ENCODE measurements at places on chromosomes 7 and 10.

GRCh38 chr10:69408318-69409175 lies 8.2 kb downstream of the TACR2 start:
- peak; percentile 78 for DNase-seq

- no peak for DNase-seq
These were observed 32.3 kb downstream of the CARD11 start for GRCh38 chr7:3011211-3011852.

GRCh38 chr7:99734987-99735386 lies at the start of gene CYP3A7:
CYP3A7 (minus strand) TSS chr7:99735196; CDS start chr7:99735093, 103 bp downstream.
- no peak for DNase-seq

- DNase-seq, result no peak
These were observed 47.3 kb downstream of the NPVF start for GRCh38 chr7:25180946-25181345.

DNA sequence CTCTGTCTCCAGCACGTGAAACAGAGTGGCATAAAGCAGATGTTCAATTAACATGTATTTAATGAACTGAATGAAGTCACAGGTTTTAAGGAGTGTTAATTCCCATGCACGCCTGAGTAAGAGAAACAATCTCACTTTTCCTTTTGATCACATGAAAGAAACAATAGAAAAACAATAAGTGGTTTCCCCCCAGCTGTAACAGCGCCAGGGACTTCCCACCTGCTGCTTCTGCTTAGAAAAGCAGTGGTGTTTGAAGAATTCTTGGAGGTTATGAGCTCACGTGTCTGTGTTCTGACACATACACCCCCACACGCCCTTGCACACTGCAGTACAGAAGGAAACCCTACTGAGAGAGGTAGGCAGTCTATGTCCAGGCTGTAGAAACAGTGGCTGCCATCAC lies 51.3 kb upstream of the FRMD4A start:
- no peak for DNase-seq

DNA sequence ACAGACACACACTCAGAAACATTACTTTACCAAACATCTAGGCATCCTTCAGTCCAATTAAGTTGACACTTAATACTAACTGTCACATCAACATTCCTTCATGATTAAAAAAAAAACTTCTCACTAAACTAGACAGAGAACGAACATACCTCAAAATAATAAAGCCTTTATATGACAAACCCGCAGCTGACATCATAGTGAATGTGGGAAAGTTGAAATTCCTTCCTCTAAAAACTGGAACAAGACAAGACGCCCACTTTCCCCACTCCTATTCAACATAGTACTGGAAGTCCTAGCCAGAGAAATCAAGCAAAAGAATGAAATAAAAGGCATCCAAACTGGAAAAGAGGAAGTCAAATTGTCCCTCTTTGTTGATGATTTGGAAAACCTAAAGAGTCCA lies 96.9 kb upstream of the PPP1R9A start:
- DNase-seq, result no peak

- peak; percentile 55 for DNase-seq
These were observed 74.8 kb downstream of the ZRANB1 start for GRCh38 chr10:125016611-125017202.

GRCh38 chr7:143227806-143228205 lies 6.0 kb downstream of the TAS2R40 start:
- no peak for DNase-seq

DNA sequence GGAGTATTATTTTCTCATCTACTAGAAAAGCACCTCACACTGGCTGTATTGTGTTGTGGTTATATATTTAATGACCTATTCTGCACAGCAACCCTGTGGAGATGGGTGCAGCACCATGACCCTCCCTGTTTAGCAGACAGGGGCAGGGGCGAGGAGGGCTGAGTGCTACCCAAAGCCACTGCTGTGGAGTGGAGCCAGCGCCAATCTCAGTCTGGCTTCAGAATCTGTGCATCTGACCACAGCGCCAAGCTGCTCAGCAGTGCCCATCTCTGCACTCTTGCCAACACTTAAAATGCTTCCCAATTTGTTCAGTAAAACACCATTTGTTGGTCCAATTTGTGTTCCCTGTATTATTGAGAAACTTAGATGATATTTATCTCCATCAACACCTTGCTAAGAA lies 239.1 kb downstream of the ZMYND11 start:
- no peak for DNase-seq

- DNase-seq, result peak; percentile 22
These were observed 23.4 kb downstream of the ZPBP start for GRCh38 chr7:50069613-50070012.

- peak; percentile 6 for DNase-seq
These were observed 83.5 kb upstream of the CUX1 start for GRCh38 chr7:101733713-101734475.

DNA sequence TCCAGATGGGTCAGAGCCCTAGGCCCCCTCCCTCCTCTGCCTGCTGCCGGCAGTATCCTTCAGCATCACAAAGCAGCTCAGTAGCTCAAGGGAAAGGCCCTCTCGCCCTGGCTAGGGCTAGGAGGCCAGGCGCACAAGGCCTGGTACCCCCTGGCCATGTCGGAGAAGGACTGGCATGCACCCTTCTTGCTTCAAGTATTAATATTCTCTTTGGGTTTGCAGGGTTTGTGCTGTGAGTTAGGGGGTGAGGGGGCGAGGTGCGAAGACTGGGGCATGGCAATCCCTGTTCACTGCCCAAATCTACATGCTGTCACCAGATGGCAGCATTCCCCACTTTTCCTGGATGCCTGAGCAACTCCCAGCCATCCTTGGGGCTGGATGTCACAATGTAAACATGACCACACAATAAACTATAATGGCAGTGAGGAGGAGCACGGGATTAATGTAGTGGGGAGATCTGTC lies 105.2 kb downstream of the NEURL1 start:
- peak; percentile 75 for DNase-seq

DNA sequence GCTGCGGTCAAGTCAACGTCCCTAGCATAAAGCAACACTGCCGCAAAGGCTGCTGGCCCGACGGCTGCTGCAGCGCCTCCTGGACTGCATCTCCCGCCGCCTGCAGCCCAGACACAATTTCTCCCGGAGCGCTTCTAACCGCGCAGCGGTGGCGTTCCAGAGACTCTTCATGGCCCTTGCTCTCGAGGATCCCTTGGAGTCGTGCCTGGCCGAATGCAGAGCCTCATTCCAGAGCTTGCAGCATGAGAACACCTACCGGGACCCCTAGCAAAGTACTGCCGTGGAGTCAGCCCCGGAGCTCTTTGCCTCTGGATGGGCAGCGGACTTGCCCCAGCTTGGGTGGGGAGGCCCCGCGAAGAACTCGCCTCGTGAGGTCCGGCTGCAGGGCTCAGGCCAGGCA lies 79.7 kb upstream of the ZNF32 start:
- DNase-seq, result no peak

DNA sequence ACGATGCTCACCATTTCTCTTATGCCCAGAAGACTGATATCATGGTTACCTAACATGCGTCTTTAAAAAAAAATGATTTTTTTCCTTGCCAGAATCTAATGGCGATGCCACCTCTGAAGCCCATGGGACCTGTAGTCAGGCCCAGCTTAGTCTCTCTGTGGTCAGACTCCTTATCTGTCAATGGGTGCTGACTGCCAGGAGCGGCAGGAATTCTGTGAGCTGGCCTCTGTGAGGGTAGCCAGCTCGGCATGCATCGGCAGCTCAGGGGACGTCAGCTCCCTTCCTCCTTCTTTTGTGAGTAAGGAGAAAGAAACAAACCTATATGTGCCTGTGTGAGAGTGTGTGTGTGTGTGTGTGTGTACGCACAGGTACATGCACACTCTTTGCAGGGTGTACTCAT lies 49.9 kb upstream of the ZRANB1 start:
- DNase-seq, result no peak

DNA sequence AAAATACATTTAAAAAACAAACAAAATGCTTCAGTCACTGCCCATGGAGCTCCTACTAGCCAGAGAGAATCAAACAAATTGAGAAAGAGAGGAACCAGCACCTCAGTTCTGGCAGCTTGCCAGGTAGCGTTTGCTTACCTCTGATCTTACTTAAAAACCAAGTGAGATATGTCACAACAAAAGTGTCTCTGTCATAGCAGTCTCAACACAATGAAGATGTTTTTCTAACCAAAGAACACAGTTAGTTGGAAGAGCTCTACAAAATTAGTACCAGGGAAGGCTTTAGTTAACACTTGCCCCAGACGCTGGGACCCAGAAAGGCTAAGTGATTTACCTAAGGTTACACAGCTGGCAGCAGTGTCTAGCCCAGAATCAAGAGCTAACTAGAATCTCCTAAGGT lies 3.4 kb downstream of the DOCK4 start:
- no peak for DNase-seq

DNA sequence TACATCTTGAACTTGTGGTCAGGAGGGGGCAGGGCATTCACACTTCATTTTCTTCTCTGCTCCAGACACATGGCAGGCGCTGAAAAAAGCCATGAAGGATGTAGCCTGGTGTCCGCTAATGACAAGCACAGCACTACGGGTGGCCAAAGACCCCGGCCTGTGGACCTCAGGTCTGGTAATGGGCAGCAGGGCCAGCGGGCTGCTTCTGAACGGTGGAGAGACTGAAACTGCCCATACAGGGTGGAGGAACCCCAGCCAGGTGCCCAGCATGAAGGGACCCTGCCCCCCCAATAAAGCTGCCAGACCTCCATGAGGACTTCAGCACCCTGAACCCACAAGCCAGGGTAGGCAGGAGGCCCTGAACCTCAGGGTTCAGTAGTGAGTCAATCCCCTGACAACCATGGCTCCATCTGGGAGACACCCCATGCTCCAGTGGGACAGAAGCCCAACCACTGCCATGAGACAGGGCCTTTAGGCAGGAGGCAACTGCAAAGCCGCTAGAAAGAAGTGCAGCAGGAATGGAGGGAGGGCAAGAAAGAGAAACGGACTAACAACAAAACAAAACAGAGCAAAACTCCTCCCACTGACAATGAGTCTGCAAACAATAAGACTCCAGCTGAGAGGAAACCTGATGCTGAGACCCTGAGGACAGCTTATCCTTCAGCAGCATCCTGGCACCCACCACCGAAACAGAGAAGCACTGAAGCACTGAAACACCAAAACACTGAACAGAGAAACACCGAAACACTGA lies 140.2 kb upstream of the PPP2R2D start:
- DNase-seq, result no peak

GRCh38 chr10:102422545-102423129 lies 2.0 kb downstream of the FBXL15 start:
- no peak for DNase-seq

DNA sequence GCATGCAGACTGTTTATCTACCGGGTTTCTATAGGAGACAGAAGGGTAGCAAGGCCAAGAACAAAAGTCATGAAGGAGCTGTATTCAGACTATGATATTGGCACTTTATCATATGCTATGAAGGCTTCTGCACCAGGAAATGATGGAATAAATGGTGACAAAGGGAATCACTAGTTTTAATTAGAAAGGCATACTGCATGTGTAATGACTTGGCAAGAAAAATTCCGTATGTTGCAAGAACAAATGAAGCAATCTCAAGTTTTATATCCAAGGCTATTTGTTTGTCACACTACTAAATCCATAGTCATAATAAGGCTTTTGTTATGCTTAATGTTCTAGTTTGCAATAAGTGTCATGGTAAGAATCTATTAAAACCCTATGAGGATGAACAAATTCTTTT lies 230.9 kb downstream of the ZEB1 start:
- no peak for DNase-seq

DNA sequence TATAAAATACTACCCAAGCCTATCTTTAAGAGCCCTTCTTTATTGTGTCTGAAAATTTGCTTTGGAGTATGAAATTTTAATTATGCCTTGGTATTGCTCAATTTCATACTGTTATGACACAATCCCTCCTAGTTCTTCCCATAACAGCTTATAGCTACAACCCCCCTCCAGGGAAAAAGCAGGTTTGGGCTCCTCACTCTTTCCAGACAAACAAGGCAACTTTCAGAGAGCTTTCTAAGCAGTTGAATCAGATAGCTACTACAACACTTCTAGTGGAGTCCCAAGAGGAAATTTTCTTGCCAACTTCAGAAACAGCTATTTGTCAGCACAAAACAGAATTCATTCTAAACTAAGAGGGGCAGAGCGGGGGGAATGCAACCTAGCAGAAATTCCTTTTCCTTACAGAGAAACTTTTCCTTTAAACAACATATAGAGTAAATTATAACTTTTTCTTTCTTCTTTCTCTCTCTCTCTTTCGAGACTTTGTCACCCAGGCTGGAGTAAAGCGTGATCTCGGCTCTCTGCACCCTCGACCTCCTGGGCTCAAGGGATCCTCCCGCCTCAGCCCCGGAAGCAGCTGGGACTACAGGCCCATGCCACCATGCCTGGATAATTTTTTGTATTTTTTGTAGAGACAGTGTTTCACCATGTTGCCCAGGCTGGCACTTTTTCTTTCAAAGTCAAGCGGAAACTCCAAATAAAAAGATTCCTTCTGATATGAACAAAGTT lies 26.0 kb upstream of the JMJD1C start:
- DNase-seq, result no peak

DNA sequence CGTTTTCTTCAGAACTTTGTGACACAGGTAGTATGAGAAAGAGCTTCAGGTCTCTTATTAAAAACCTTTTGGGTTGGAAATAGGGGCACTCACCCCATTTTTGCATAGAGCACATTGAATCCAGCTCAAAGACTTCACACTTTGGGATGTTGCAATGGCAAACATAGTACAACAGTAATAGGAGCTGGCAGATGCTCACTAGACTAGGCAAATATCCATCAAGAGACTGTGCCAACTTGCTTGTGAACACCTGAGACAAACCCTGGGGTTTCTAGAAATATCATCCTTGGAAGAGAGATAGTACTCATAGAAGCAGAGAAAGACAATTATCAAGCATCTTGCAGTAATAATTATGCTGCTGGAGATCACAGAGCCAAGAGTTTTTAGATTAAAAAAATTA lies 280.0 kb downstream of the CACNA2D1 start:
- DNase-seq, result no peak

DNA sequence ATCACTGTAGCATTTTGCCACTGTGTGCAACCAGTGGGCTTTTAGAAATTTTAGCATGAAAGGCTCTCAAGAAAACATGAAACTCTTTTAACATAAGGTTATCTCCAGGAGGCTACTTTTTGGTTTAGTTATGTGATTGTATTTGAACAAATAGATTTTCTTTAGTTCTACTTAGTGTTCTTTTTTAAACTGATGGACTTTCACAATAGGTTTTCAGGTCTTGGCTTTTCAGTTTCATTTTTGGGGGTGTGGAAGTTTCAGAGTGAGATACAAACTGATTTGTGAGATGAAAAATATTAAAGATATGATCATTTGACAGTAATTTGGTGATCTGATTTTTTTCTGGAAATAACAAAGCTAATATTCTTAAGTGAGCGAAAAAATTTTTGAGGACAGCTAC lies 344.1 kb downstream of the PHF14 start:
- DNase-seq, result no peak

DNA sequence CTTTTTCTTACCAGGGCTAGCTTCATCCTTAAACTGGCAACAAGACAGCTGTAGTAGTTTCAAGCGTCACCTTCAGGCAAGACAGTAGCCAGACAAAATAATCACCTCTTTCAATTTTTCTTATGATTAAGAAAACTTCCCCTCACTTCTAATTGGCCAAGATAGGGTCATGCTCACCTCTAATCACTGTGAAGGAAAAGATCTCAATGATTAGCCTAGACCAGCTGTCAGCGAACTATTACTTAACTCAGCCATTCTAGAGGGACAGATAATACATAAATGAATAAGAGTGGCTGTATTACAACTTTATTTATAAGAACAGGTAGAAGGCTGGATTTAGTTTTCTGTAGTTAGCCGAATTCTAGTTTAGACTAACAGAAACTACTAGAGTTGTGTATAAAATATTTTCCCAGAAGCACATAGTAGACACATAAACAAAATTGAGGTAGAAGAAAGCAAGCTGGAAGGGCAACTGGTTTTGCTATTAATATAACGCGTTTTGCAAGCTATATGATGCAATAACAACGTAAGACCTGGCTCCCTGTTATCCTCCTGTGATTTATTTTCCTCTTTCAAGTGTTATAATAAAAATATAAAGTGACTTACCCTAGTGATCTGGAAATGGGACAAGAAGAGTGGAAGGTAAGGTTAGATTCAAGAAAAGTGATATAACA lies 64.3 kb downstream of the ELAPOR2 start:
- DNase-seq, result no peak
